ENCODE measurements at places on chromosomes 12 and 14.

- no peaks in the 10 kb centered on the region for H3K36me3 ChIP-seq
- no peaks in the 10 kb centered on the region for H3K27me3 ChIP-seq
- no peak overlapping the region for H3K4me3 ChIP-seq
Measured at GRCh38 chr14:80714474-80714873, 227.1 kb downstream of the CEP128 start.

DNA sequence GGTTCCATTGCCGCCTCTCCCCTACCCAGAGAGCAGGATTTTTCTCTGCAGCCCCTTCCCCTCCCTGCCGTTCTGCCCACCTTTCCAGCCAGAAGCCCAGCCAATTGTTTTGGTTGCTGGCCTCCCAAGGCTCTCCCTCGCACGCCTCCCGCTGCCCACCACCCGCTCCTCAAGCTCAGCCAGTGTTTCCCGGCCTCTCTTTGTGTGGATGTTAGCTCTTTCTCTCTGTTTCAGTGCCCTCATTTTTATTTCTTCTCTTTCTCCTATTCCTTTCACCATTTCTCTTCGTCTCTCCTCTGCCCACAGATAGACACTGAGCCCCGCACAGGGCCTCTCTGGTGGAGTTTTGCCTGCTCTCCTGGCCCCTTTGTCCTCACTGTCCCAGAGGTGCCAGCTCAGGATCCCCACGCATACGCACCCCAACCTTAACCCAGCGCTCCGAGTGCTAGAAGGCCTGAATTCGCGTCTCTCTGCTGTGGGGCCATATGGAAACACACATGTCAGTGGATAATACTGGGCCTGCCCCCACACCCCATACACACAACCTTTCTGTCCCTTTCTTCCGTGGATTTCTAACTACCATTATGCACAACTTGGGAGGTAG lies 54.9 kb downstream of the SMUG1 start:
- H3K36me3 ChIP-seq, result no peaks in the 10 kb centered on the region
- H3K4me1 ChIP-seq, result no peaks in the 10 kb centered on the region
- no peak overlapping the region for H3K27ac ChIP-seq

DNA sequence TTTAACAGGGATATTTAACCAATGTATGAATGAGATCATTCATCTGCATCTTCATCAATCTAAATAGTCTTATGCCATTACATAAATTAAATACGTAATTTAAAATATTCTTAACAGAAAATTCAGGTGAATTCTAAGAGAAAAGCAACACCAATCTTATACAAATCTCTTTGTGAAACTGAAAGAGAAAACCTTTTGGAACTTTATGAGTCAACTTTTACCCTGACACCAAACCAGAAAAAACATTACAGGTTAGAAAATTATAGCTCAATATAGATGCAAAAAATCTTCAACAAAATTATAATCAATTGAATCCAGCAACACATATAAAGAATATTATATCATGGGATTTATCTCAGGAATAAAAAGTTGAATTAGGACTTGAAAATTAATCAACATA lies 3.4 kb downstream of the GLIPR1L1 start:
- peaks cover 6% of the 10 kb centered on the region for H3K4me1 ChIP-seq
- H3K36me3 ChIP-seq, result no peaks in the 10 kb centered on the region
- peaks cover 13% of the 10 kb centered on the region for H3K27me3 ChIP-seq
- no peak for DNase-seq
- H3K27ac ChIP-seq, result no peak overlapping the region
- H3K4me3 ChIP-seq, result no peak overlapping the region

GRCh38 chr12:124618291-124618902 lies 51.0 kb upstream of the NCOR2 start:
- no peaks in the 10 kb centered on the region for H3K27me3 ChIP-seq
- H3K27ac ChIP-seq, result no peak overlapping the region
- peaks cover 10% of the 10 kb centered on the region for H3K4me1 ChIP-seq
- DNase-seq, result no peak

DNA sequence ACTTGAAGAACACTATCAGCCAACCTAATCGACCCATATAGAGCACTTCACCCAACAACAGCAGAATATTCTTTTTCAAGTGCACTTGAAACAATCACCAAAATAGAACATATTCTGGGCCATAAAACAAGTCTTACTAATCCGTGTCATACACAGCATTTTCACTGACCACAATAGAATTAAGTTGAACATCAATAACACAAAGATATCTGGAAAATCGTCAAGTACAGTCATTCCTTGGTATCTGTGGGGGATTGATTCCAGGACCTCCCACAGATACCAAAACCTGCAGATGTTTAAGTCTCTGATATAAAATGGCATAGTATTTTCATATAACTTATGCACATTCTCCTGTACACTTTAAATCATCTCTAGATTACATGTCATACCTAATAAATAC lies 295.7 kb downstream of the BCL11B start:
- DNase-seq, result no peak
- no peak overlapping the region for H3K4me3 ChIP-seq
- H3K4me1 ChIP-seq, result no peaks in the 10 kb centered on the region
- H3K36me3 ChIP-seq, result no peaks in the 10 kb centered on the region
